ENCODE measurements at places on chromosomes 13 and 19.

GRCh38 chr13:19681517-19681916 lies 48.1 kb downstream of the MPHOSPH8 start:
- no peak for DNase-seq

DNA sequence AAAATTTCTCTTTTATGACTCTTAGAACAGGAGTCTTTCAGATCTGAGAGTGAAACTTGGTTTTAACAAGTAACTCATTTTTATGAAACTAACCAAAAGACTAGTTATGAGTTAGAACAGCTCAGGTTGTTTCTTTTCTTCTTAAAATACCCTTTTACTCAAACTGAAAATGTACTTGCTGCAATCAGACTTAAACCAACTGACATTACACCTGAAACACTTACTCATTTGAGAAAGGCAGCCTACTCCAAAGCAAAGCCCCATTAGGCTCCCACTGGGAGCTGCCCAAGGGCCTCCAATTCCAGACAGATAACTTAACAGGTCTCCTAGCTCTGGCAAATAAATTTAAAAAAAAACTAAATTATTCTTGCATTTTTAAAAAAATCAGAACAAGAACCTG lies 3.6 kb downstream of the FOXO1 start:
- no peak for DNase-seq

- DNase-seq = no peak
Measured at GRCh38 chr13:101998129-101998528, 403.7 kb downstream of the FGF14 start.

- DNase-seq = no peak
Measured at GRCh38 chr19:54506079-54506478, 3.4 kb downstream of the LAIR2 start.

DNA sequence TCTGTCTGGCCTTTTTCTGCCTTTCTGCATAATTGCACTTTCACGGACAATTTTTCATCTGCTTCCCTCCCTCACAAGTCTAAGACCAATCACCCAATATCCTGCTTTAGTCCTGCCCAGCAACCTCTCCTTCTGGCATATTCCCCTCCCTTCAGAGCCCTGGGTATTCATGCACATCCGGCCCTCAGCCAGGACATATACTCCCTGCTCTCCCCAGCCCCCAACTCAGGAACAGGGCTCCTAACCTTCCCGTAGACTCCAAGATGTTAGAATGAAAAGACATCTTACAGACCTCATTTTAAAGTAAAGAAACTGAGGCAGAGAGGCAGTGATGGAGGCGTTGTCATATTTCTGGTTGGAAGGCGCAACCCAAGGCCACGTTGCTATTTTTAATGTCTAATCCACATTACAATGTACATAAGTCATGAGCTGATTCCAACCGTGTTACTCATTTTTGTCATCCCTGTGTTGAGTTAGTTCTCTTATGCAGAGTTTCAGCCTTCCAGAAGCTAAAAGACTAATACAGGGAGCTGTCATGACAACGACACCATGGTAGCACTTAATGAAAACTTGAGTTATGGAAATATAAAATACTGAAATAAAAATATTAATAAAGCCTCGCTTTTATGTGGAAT lies 209.2 kb downstream of the TSHZ3 start:
- no peak for DNase-seq

All from stimulated activated CD8-positive, alpha-beta memory T cell treated with anti-CD3 and anti-CD28 coated beads, Interleukin-4, amount 100 ng/mL, for 1 hour (primary cell).